ENCODE measurements at places on chromosomes 7 and 10.

DNA sequence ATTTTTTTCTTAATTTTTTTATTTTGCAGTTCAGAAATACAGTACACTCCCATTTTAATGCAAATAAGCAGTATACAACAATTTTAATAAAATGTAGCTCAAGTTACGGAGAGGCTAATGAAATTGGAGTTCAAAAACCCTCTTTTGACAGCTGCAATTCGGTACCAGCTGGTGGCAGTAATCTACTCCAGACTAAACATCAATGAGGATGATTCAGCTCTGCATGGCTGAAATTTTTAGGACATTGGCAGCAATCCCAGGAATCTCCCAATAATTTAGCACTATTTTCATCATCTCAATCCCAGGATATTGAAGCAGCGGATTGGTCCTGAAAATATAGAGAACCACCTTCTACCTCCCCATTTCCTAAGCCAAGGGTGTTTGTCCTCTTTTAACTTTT is 278.8 kb downstream of the CACNA2D1 start:
- DNase-seq = no peak

- no peak for DNase-seq
These were observed 1186.0 kb downstream of the SORCS3 start for GRCh38 chr10:105827133-105827532.

DNA sequence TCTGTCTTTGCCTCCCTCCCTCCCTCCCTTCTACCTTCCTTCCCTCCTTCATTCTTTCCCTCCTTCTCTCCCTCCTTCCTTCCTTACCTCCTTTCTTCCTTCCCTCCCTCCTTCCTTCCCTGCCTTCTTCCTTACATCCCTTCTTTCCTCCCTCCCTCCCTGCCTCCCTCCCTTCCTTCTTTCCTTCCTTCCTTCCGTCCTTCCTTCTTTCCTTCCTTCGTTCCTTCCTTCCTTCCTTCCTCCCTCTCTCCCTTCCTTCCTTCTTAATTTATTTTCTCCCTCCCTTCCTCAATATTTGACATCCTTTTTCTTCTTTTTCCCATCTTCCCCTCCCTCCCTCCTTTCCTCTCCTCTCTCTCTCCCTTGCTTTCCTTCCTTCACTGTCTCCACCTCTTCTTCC is 301.8 kb downstream of the GATA3 start:
- no peak for DNase-seq

DNA sequence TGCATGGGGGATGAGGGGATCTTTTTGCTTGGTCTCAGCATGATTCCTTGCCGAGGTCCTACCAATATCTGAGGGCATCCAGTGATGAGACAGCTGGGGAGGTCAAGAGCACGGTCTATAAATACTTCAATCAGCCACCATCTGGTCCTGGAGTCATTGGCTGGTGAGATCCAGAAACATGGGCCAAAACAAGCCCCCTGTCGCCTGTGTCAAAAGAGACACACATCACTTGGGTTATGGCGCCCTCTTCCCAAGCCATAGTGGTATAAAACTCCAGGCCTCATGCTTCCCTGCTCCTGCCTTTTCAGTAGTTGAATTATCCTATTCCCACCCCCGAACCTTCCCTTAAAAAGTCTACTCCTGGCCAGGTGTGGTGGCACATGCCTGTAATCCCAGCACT is 60.9 kb downstream of the SLC35B4 start:
- DNase-seq = no peak

DNA sequence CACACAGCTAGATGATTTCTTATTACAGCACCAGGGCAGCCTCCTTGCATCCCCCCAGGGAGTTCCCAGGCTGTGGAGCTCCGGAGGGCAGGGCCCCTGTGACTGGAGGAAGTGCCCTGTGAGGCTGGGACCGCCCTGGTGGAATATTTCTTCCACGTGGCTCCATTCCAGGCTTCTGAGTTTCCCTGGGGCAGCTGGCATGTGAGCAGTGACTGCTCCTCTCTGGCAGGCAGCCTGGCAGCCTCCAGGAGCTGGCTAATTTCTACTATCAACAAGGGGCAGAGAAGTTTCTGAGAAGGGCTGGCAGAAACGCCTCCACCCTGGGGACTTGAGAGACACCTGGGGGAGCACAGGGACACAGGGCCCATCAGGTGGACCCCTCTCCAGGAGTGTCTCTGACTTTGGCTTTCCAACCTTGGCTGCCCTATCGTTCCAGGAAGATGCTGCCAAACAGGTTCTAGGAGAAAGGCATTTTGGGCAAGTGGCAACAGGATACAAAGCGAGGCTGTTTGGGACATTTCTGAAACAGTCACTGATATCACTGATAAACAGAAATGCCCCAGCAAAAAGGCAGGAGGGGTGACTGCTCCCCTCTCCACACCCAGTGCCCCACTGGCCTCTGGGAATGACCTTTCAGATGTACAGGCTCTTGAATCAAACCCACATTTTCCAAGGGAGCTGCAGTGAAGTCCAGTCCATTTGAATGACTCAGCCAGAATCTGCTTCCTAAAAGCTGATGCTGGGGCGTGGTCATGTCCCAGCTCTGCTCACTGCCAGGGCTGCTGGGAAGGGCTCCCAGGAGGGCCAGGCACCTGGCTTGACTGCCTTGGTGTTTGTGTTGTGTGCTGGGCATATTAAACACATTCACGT is 16.1 kb downstream of the MYOF start:
- DNase-seq = no peak

DNA sequence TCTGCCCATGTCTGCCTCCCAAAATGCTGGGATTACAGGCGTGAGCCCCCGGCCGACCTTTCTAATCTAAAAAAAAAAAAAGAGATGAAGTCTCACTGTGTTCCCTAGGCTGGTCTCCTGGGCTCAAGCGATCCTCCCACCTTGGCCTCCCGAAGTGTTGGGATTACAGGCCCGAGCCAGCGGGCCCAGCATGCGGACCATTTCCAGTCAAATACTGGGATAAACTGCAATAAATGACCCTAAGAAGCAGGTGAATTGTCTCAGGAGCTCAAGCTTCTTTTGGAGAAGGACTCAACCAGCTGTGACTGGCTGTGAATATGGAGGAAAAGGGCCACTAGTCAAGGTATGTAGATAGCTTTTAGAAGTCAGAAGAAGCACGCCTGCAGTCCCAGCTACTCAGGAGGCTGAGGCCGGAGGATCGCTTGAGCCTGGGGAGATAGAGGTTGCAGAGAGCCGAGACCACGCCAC is 550 bp upstream of the CREM start:
- DNase-seq = no peak

DNA sequence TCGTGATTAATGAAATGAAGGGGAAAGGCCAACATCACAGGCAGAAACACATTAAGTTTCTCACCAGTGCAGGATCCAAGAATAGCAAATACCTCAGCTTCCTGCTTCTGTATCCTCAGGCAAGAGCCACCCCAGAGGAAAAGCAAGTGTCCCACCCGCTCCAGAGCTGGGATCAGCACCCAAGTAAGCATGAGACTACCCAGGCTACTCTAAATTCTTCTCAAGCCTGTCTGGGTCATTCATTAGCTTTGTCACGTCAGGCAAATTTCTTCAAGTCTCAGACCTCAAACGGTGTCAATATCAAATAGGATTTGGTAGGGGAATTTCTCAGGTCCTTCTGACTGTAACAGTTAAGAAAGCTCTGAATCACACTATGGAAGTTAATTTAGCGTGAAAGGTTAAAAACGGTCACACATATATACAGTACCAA is 59.0 kb downstream of the GNA12 start:
- no peak for DNase-seq

Data from hypothalamus (tissue), 51 donors.